ENCODE measurements at places on chromosomes 2 and 18.

- no peak for DNase-seq
Observed at GRCh38 chr2:124704071-124704925, 679.2 kb downstream of the CNTNAP5 start.

- no peak for DNase-seq
Observed at GRCh38 chr2:142857256-142858164, 20.0 kb upstream of the KYNU start.

DNA sequence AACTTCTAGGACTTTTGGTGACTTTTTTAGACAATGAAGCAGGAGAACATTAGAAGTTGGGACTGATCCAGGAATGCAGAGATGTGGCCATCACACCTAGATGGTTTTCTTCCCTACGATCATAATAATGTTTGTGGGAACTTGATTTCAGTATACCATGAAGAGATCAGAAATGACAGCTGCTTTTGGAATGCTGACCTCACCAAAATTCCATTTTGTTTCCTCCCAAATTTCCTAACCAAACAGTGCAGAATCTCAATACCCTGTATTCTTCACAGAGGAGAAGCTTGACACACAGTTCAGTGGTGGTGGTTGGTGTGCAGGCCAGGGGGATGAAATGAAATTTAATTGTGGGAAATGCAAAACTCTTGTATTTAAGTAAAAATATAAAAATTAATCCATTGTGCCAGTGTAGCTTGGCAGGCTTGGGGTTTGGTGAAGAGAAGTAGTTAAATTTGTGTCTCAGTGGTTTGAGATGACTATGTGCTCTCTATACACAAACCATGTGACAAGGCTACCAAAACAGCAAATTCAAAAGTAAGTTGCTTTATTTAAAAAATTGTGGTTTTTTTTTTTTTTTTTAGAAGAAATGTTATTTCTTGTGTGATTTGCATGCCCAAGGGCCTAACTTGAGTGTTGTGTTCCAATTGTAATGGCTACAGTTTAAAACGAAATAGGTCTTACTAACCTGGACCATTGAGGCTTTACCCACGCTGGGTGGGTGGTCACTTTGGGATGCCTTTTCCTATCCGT, 252.4 kb downstream of the LPIN1 start:
- DNase-seq = no peak

GRCh38 chr2:39718483-39718882, 52.8 kb downstream of the TMEM178A start:
- DNase-seq = no peak

- DNase-seq = no peak
Observed at GRCh38 chr18:2302628-2303516, 268.4 kb downstream of the METTL4 start.

- DNase-seq = no peak
Observed at GRCh38 chr2:23649303-23649702, 264.3 kb downstream of the KLHL29 start.

- no peak for DNase-seq
Observed at GRCh38 chr2:232487385-232488096, at the start of gene ECEL1. TSS of gene ECEL1 (minus strand) at chr2:232487834. CDS start at chr2:232486653, 1,181 bp downstream.

DNA sequence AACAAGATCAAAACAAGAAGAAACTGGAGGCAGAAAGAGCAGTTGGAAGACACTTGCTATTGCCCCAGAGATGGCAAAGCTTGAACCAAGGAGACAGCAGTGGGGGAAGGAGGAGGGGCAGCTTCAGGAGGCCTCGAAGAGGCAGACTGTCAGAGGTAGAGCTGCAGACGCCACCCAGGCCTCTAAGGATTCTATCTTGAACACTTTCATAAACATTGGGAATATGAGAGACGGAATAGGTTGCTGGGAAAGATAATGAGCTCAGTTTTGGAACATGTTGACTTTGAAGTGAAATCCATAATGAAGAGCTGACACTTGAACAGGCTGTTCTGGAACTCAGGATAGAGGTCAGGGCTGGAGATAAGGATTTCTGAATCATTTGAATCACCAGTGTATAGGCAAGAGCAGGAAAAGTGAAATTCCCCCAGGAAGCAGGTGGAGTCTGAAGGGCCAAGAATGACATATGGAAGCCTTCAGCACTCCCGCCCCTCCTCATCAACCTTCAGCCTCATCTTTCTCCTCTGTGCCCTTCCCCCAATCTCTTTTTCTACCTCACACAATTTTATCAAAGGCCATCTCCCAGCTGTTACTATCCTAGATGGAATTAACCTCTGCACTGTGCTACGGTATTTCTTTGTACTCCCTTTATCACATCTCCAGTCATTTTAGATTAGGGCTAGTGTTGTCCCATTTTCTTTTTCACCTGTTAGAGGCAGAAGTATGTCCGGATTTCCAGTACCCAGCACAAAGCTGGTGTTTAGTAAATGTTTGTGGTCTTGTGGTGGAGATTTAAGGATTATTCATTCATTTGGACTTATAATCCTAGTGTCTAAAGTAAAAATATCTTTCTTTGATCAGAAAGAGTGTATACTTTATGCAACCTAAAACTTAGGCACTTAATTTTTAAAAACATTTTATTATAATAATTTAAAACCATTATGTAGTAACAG, 47.5 kb upstream of the RTN4 start:
- no peak for DNase-seq

- DNase-seq = no peak
Observed at GRCh38 chr2:190501702-190502407, 32.7 kb downstream of the NEMP2 start.

DNA sequence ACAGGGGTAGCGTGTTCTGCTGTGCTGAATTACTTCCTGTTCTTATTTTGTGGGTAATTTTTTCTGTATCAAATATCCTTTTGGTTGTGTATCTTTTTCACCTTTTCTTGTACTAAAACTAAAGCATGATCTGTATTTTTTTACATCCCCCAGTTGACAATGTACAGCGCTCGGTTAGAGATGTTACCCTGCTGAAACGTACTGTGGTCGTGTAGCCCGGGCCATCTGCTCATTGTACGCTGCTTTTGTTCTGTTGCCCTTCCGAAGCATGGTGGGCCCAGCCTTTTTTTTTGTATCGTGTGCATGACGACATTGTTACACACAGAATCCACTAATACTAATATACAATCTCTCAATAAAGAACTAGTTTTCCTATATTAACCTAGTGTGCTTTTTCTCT, 233.1 kb downstream of the HAUS1 start:
- DNase-seq = no peak

- DNase-seq = no peak
Observed at GRCh38 chr2:36376319-36376765, 20.8 kb downstream of the CRIM1 start.
